Trophoblast cell (in vitro differentiated cells and primary cell): ENCODE measurements at places on chromosomes 7 and 10.

DNA sequence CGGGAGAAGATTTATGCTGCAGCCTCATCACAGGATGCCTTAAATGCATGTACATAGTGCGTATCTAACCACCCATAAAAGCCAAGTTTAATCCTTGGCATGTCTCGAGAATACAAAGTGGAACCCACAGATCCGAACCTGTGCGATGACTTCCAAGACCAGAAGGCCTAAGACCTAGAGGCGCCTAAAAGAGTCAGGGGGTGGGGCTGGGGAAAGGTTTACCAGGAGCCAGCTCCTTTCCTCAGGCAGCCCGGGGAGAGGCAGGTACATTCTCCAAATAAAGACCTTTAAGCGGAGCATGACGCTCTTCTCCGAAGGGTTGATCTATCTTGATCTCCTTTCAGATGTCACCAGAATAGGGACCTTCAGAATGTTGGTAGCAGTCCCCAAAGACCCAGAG, 9.7 kb downstream of the SP8 start:
- no peak for DNase-seq

- DNase-seq, result no peak
Measured at GRCh38 chr10:13449296-13449695, 79.5 kb downstream of the BEND7 start.

DNA sequence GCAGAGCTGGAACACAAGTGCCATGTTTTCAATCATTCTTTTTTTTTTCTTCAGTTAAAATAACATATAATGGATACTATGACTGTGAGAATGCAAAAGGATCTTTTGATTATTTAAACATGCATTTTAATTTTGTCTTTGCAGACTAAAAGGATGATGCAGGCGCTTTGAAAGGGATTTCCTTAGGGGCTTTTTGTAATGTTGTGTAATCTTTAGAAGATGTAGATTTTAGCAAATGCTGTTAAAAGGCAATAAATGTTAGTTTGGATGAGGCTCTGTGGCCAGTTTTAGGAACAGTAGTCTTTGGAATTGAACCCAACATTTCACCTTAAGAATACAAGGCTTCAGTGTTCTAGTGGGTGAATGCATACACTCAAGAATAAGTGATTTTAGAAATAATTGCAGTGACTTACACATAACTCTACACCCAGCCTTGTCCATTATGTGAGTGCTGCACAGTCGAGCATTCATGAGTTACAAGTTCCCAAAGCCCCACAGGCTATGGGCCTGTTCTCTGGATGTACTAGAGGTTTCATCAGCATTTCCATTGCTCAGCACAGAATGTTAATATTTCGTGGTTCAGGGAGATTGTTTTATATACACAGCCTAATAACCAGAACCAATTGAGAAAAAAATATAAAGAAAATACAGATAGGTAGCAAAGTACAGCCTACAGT, 11.6 kb downstream of the PAPSS2 start:
- no peak for DNase-seq

- DNase-seq, result peak; percentile 35
Measured at GRCh38 chr10:114024876-114025610, 18.6 kb upstream of the ADRB1 start.

GRCh38 chr7:143048827-143049226, 3.3 kb upstream of the OR6V1 start:
- DNase-seq, result no peak

DNA sequence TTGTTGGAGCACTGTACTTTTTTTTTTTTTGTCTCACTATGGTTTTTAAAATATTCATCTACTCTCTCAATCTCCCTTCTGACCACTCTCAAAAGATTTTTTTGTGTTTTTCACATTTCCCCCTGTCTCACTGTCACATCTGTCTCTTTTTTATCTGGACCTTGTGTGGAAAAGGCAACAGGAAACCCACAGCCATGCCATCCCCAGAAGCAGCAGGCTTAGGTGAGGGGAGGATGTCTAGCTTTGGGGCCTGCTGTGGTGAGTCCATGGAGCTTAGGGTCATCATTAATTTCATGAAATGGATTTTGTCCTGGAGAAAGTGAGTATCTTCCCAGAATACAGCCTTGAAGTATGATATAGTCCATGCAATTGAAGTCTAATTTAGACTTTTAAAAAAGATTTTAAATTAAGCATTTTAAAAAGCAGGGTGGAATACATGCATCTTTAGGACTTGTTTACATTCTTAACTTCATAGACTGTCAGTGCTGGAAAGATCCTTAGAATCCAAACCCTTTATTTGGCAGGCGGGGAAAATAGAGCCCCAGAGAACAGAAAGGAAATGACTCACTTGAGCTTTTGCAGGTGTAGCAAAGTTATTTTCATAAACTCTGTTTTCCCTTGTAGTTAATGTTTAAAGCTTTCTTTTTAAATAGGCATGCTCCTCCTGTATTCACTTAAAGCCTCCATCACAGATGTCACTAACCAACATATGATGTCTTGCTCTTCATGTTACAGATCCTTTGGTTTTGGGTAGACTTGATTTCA, 25.1 kb downstream of the MINDY4 start:
- DNase-seq, result no peak

- peak; percentile 37 for DNase-seq
Measured at GRCh38 chr10:4353964-4354363, 472.0 kb upstream of the AKR1E2 start.

- no peak for DNase-seq
Measured at GRCh38 chr7:121572615-121573014, 176.5 kb upstream of the FAM3C start.

- DNase-seq, result no peak
Measured at GRCh38 chr7:110973196-110973990, 117.5 kb upstream of the LRRN3 start.

- DNase-seq, result no peak
Measured at GRCh38 chr10:114691442-114691941, 33.4 kb upstream of the ABLIM1 start.

DNA sequence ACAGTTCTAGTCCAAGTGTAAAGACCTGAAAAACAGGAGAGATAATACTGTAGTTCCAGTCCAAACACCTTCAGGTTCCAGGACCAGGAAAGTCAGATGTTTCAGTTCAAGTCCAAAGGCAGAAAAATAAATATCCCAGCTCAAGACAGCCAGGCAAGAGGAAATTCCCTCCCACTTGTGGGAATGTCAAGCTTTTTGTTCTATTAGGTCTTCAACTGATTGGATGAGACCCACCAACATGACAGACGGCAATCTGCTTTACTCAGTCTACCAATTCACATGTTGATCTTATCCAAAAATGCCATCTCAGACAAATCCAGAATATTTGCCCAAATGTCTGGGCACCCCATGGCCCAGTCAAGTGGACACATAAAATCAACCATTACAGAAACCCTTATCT, 33.1 kb downstream of the SEMA3D start:
- no peak for DNase-seq

DNA sequence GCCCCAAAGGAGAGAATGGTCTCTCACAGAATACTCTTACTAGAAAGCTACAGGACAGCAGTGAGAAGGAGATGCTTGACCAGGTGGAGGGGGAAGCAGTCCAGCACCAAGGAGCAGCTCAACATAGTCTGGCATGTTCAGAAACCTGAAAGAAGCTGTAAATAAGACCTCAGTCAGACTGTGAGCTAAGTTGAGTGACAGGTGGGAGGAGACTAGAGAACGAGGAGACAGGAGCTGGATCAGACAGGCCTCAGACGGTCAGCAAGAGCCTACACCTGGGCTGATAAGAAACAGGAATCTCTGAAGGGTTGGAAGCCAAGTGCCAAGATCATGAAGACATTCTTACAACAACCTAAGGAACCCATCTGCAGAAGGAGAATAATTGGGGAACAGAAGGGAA, 54.5 kb downstream of the ELMO1 start:
- no peak for DNase-seq

GRCh38 chr10:114881901-114882300, 56.1 kb upstream of the TRUB1 start:
- no peak for DNase-seq

GRCh38 chr7:27165089-27165995, at the start of gene HOXA9:
TSS of gene HOXA9 (minus strand) at chr7:27165537. CDS start at chr7:27165457, 80 bp downstream.
- DNase-seq, result no peak

DNA sequence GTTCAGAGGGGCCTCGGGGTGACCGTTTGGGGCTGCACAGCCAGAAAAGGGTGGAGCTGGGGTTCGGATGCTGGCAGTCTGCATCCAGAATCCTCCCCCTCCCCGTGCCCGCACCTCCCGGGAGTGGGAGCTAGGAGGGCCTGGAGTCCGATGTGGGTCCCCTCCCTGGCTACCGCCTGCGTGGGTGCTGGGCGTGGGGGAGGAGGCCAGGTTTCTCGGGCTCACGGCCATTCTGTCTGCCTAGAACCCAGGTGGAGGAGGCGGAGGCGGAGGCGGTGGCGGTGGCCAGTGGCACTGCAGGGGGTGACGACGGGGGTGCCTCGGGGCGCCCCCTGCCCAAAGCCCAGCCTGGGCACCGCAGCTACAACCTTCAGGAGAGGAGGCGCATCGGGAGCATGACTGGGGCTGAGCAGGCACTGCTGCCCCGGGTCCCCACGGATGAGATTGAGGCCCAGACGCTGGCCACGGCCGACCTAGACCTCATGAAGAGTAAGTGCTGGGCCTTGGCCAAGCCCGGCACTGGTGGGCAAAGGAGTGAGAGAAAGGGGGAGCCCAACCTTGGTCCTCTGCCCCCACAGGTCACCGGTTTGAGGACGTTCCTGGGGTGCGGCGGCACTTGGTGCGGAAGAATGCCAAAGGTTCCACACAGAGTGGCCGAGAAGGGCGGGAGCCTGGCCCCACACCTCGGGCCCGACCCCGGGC, 7.0 kb downstream of the SLC4A2 start:
- no peak for DNase-seq

- DNase-seq, result peak; percentile 4
Measured at GRCh38 chr10:17904564-17904963, 47.2 kb upstream of the SLC39A12 start.
